ENCODE measurements at places on chromosomes 7 and 10.

GRCh38 chr7:4170997-4171786 lies 510.9 kb upstream of the FOXK1 start:
- no peak for ATAC-seq

GRCh38 chr7:116588641-116589594 lies 64.1 kb downstream of the CAV1 start:
- ATAC-seq = peak; percentile 57

GRCh38 chr7:7923818-7924217 lies 44.8 kb upstream of the GLCCI1 start:
- ATAC-seq = no peak

DNA sequence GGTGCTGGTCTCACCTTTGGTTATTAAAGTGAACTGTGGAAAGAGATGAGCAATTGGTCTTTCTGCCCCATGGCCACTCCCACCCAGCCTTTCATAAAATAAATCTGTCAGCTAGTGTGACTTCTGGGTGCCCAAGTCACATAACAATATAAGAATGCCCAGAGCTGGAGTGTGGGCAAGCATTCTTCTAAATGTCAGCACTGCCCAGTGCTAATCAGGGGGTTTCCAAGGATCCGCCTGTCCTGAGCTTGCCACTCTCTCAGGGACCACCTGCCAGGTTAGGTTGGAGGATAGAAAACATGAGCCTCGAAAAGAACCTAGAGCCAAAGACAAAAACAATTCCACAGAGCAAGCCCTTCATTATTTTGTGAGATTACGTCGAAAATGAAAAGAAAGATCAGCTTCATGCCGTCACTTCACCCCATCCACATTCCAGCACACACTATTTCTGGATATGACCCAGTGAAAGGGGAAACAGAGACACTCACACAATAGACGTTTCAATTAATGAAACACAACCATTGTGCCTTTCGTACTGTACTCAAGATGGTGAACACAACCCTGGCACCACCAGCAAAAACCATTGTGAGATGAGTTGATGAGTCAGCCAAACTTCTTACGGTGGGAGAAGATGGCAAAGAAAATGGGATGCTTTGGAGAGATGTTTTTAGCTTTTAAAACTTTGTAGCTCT lies 30.8 kb downstream of the SCRN1 start:
- ATAC-seq = no peak

- ATAC-seq = no peak
Measured at GRCh38 chr10:118034791-118035261, 11.9 kb downstream of the RAB11FIP2 start.

DNA sequence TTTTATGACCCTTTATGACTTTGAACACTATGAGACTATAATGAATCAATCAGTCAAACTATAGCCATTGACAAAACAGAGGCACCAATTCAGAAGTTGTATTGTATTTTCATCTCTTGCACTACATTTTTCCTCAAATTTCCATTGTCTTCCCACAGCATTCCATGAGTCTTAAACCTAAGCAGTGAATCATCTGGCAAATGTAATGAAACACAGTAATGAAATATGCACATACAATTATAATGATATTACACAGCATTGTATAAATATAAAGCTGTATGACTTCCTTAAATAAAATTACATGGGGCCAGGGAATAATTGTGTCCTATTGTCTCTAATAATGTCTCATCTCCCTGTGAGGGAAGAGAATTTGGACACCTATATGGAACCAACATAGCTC lies 45.0 kb downstream of the VWDE start:
- ATAC-seq = no peak

DNA sequence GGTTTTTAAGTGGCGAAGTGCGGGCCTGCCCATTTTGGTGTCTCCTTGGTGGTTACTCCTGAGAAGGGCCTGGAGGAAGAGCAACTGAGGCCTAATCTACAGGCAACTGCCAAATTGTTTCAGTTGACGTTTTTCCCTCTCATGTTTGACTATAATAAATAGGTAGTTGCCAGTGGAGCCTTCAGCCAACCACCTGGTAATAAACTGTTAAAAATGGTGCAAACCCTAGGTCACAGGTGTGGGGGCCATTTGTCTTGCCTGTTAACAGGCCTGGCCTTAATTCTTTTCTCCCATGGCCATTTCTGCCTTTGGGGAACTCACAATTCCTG lies 3.7 kb downstream of the IKZF1 start:
- no peak for ATAC-seq

GRCh38 chr7:44056681-44057080 lies 8.7 kb downstream of the PGAM2 start:
- no peak for ATAC-seq

GRCh38 chr7:50721160-50721559 lies 61.5 kb downstream of the GRB10 start:
- peak; percentile 90 for ATAC-seq

DNA sequence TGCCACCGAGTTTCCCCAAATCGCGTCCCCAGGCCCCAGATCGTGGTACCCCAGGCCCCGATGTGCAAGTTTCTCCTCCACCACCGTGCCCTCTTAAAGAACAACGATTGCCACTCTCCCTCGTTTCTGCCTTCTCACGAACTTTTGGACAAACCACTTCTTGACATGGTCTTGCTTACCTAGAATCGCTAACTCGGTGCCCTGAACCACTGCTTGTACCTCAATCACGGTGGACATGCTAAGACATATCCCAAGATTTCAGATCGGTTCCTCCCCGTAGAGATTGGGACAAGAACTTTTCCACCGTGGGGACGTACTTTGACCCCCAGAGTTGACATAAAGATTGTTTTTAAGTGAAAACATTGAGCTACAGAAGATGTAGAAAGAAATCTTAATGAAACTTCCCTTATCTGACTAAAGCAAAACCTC lies 477 bp upstream of the ZC3HAV1 start:
- no peak for ATAC-seq

DNA sequence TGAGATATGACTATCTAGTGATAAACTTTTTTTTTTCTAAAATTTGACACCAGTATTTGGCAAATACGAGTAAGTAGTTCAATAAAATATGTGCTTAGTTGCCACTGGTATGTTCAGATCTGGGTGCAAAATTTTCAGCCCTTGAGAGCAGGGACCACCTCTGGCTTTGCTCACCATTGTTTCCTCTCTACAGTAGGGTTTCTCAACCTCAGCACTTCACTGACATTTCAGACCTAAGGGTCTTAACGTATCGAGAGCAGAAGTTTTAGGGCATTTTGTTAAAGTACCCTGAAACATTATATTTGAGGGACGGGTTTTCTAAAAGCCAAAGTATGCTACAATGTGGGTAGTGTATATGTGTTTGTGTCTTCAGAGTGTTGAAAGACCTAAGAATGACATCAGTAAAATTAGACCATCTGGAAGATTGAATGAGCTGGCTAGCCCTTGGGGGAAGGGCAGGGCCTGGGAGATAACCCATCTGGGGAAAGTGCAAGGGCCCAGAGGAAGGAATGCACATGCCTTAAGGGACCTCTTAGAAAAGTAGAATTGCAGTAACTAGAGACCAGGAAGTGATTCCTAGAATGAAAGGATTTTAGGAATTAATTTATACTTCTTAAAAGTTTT lies 11.8 kb downstream of the BZW2 start:
- no peak for ATAC-seq

- no peak for ATAC-seq
Measured at GRCh38 chr10:86178401-86179152, 188.0 kb downstream of the GRID1 start.

DNA sequence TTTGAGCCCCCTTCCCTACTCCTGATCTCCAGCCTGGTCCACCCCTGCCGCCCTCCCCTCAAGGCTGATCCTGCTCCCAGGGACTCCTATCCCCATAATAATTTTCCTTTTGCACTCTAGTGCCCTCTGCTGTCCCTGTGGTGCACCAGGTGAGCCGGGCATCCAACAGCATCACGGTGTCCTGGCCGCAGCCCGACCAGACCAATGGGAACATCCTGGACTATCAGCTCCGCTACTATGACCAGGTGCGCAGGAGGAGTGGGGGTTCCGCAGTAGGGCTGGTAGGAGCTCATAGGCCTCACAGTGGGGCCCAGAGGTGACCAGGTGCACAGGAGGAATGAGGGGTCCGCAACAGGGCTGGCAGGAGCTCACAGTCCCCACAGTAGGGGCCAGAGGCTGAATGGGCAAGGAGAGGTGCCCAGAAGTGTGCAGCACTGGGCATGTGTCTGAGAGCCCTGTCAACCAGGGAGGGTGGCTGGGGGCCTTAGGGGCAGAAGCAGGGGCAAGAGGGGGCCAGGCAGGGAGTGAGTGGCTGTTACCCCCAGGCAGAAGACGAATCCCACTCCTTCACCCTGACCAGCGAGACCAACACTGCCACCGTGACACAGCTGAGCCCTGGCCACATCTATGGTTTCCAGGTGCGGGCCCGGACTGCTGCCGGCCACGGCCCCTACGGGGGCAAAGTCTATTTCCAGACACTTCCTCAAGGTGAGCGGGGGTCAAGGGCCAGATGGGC lies 11.7 kb downstream of the EPHB6 start:
- ATAC-seq = peak; percentile 42

- no peak for ATAC-seq
Measured at GRCh38 chr7:12158334-12159060, 52.6 kb upstream of the TMEM106B start.

DNA sequence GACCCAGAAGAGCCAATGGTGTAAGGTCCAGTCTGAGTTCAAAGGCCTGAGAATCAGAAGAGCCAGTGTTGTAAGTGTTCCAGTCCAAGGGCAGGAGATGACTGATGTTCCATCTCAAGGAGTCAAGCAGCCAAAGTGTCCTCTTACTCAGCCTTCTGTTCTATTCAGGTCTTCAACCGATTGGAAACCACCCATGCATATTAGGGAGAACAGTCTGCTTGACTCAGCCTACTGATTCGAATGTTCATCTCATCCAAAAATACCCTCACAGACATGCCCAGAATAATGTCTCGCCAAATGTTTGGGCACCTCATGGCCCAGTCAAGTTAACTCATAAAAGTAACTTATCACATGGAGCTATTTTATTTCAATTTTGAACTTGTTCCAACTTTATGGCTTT lies 2.9 kb upstream of the WDFY4 start:
- ATAC-seq = no peak

DNA sequence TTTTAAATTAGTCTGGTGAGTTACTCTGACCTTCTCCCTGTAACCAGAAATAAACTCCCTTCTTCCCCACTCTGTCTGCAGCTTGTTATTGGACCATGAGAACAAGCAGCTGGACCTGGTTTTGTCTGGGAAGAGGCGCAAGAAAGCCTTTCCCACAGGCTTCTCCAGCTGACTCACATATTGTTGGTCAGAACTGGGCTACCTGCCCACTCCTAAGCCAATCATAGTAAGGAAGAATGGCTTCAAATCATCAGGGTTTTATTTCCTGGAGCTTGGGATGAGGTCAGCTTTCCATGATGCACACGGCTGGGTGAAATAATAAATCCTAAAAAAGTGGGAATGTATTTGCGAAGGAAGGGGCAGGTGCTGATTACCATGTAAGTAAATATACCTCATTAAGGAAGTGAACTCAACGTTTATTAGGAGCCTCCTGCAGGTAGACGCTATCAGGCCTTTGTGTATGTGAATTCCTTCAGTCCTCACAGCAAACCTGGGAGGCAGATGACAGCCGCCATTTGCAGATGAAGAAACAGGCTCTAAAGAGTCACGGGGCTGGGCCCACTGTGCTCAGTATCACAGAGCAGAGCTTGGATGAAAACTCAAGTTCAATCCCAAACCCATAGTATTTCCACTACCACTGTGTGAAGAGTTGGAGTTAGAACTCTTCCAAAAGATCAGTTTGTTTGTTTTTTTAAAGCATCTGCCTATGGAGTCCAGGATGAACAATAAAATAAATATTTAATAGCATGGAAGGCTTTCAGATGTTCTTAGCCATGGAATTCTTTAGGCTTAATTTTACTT lies 32.8 kb downstream of the IL15RA start:
- ATAC-seq = peak; percentile 46

DNA sequence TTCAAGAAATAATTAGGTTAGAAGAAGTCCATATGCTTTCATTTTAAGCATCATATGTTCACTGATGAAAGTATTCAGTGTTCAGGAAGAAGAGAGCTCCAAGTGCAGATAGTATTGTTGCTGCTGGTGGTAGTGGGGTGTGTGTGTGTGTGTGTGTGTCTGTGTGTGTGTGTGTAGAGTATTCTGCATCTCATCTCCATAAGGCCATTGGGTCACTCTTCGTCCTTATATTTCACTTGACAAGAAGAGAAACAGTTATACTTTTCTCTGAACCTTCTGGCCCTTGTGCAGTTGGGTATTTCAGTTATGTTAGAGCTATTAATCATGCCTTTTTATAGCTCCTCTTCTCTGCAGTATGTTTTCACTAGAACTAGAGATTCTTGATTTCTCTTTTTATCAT lies 26.2 kb downstream of the ADAM22 start:
- ATAC-seq = no peak

DNA sequence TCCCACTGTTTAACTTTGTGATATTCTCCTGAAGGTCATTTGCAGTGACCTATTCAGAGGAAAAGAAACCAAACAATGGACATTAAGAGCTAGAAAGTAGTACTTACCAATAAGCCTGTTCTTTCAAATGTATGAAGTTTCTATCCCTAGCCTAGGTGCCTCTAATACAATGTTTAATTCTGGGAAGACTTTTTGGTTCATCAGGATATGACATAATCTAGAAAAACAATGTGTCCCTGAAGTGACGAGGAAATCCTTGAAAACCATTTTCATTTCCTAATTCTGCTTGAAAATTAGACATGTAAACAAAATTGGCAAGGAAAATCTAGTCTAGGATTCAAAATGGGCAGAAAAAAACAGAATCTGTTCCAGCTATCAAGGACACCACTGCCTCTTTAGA lies 36.1 kb downstream of the ARHGAP19 start:
- ATAC-seq = no peak

GRCh38 chr10:128242641-128243040 lies 116.4 kb upstream of the MKI67 start:
- ATAC-seq = no peak

GRCh38 chr7:82419200-82419599 lies 24.4 kb downstream of the CACNA2D1 start:
- no peak for ATAC-seq

GRCh38 chr7:48035967-48036478 lies 680 bp downstream of the C7orf57 start:
- ATAC-seq = peak; percentile 52

DNA sequence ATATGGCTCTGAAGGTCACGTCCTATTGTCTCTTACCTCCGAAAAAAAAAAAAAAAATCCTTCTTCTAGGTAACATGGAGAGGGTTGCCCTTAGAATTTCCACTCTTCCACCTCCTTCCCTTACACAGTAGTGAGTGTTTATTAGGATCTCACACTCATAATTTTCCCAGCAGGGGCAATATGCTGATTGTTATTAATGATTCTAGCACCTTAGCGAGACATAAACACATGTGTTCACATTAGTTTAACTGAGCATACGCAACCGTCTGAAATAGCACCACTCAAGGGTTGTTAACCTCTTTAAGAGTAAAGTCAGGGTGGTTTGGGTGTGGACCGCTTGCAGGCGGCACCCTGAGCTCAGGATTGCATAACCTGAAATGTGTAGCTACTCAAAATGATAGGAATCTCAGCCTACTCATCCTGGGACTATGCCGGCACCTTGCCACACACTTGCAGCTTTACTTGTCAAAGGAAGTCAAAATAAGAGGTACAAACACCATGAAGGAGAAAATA lies 52.2 kb downstream of the CPEB3 start:
- ATAC-seq = peak; percentile 91

- no peak for ATAC-seq
Measured at GRCh38 chr10:85920311-85920710, 446.3 kb downstream of the GRID1 start.

Data from esophagus mucosa (tissue), 1 donor.